Stimulated activated CD4-positive, alpha-beta T cell treated with anti-CD3 and anti-CD28 coated beads, Interleukin-2, amount 100 ng/mL, for 24 hours (primary cell): ENCODE measurements at places on chromosomes 1 and 21.
A peak's percentile ranks its signal among the peaks of the same experiment; 100 is the strongest.

GRCh38 chr21:33078907-33079582, 9.1 kb downstream of the OLIG1 start:
- peak; percentile 22 for DNase-seq

DNA sequence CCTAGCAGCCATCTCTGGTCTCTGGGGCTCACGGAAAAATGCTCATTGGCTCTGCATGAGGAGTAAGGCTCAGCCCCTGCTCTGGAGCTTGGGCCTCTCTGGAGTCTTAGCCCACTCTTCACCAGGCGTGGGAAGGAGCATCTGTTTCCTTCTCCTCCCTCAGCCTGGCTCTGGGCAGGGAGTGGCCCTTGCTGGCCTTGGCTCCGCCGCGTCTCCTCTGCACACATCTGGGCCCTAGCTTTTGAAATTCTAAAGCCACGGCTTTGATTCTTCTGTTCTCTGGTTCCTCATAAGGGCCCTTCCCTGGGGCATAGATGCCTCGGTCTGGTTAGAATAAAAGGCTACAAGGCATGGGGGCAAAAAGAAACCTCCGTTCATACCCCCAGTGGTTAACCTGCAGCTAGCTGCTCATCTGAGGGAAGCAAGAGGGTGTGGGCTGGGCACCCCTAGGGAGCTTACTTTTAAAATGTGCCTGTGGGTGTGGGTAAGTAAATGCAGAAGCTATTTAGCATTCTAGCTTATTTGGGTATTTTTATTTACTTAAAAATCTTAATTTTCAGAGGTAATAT, 145.6 kb downstream of the CAMTA1 start:
- no peak for DNase-seq

- DNase-seq: no peak
Measured at GRCh38 chr21:18812308-18812707, 408.7 kb upstream of the TMPRSS15 start.

GRCh38 chr1:235019471-235019870, 109.2 kb downstream of the TOMM20 start:
- no peak for DNase-seq

DNA sequence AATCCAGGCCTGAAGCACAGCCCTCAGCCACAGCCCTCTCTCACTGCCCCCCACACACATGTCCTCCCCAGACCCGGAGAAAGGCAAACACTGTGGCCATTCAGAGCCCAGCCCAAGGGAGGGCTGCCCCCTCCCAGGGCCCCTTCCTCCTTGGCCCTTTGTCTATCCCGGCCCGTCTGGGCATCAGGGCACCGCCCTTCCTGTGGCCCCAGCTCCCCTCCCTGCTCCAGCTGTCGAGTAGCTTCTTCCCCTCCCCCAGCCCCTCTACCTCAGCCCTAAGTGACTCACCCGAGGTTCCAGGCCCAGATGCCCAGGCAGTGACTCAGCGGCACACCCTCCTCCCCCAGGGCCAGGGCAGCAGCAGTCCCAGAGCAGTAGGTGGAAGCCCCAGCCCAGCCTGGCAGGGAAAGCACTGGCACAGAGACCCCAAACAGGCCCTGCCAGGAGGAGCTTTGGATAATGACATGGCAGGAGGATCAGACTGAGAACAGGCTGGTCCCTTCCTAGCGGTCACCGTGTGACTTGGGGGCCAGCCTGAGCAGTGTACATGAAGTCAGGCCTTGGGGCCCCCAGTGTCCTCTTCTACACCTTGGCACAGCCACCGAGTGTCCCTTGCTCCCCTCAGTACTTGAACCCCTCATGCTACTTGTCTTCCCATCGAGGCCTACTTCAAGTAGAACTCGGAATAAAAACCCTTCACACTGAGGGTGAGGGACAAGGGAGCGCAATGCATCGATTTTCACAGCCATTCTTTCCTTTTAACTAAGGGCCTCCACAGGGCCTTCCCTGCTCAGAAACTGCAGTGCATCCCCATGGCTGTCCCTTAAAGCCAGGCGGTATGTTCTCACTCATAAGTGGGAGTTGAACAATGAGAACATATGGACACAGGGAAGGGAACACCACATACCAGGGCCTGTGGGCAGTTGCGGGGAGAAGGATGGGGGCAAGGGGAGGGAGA, 1.0 kb upstream of the S100A2 start:
- DNase-seq: peak; percentile 88

GRCh38 chr1:23825076-23825761, at the start of gene HMGCL:
Gene HMGCL (minus strand): TSS chr1:23825429. CDS start chr1:23825415, 14 bp downstream.
- DNase-seq: peak; percentile 90

GRCh38 chr1:226443439-226443838, 35.5 kb upstream of the PARP1 start:
- DNase-seq: no peak

- DNase-seq: no peak
Measured at GRCh38 chr1:155424091-155424490, 103.4 kb downstream of the RUSC1 start.

- DNase-seq: no peak
Measured at GRCh38 chr1:44660176-44660575, 14.1 kb downstream of the TMEM53 start.

GRCh38 chr1:86648255-86648654, 56.1 kb upstream of the SH3GLB1 start:
- DNase-seq: no peak

- no peak for DNase-seq
Measured at GRCh38 chr21:26020510-26020909, 150.1 kb downstream of the APP start.

DNA sequence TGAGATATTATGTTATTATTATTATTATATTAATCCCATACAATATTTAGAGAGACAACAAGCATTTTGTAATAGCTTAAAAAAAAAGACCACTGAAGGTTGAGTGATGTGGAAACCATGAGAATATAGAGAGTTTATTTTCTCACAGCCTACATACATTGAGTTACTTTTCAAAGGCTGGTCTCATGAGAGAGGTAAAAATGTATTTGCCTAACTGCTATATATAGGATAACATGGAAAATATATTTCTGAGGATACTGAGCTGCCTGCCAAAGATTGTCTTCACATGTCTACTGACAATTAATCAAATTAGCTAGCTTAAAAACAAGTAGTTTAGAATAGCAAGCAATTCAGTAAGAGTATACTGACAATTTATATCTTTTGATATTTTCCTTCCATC, 192.2 kb upstream of the NRIP1 start:
- DNase-seq: no peak

- DNase-seq: no peak
Measured at GRCh38 chr1:46133181-46133658, 791 bp upstream of the PIK3R3 start.

GRCh38 chr1:94004924-94005323, 95.7 kb upstream of the GCLM start:
- no peak for DNase-seq

DNA sequence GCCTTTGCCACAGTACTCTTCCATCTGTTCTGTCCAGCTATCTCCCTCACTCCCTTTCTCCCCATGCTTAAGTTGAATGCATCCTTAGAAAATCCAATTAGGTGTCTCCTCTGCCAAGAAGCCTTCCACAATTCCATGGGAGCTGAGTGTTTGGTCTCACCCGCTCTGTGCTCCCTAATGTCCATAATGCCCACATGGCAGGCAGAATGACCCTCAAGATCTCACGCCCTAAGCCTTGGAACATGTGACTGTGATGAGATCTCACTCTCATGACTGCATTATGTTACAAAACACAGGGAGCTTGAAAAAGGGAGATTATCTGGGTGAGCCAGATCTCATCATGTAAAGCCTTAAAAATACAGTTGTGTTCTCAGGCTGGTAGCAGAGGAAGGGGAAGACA, 229.4 kb downstream of the OMA1 start:
- DNase-seq: no peak
